ENCODE measurements at places on chromosomes 12 and 14.

DNA sequence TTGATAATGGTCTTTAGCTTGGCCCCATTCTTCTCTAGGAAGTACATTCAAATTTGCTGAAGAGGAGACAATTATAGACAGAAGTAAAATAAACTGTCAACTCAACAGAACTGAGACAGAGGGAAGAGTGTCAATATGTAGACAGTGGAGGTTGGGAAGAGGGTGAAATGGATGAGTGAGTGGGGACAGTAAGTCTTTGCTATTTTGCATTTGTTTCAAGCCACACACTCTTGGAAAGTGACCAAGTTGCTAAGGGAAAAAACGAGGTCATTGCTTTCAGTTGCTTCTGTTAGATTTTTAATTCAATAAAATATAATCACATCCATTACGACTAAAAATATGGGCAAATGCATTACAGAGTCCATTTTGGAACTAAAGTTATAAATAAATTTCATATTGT is 47.8 kb downstream of the BTBD7 start:
- DNase-seq, result no peak

GRCh38 chr12:82857911-82858533 is 171.3 kb downstream of the TMTC2 start:
- no peak for DNase-seq

DNA sequence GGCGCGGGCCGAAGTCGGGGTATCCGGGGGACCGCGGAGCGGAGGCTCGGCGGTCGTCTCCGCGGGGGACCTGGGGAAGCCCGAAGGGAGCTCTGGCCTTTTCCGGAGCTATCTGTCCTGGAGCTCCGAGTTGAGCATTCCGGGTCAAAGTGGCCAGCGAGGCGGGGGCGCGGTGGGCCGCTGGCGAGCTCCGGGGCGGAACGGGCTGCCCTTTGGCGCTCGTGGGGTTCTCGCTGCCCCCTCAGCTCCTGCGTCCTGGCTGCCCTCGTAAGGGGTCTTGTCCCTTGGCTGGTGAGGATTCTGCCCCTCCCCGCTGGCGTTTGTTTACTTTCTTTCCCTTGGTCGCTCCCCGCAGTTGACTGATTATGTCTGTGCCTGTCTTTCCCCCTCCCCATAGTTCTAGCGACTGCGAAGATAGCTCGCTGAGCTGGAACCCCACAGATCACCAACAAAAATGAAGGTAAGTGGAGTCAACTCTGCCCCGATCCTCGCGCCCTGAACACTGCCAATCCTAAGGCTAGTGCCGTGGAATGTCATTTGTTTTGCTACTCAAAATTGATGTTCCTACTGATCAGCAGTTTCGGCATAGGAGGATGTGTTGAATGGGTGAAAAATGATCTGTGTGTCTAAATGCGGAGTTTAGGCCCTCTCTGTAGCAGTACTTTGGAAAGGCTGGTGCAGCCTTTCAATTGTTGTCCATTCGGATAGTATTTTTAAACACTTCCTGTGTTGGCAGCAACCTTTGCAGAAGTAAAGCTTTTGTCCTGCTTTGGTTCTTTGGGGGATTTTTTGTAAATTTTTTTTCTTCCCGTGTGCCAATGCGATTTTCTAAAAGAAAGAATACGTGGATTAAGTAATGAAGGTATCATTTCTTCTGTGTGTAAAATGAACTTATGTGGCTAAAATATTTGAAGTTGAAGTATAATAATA is 1.3 kb downstream of the ARID4A start:
- no peak for DNase-seq

DNA sequence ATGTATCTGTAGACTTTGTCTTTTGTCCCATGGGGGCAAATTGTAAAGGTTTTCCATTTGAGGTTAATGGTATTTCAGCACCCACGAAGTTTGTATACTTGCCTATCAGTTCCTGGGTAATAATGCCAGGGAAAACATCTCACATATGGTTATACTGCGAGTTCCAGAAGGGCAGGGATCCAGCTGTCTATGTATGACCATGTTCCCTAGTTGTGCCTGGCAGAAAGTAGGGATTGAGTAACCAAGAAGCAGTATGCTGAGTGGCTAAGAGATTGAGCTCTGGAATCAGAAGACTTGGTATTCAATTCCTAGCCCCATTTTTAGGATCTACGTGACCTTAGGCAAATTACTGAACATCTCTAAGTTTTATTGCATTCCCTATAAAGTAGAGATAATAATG is 173.2 kb upstream of the PWP1 start:
- DNase-seq, result no peak

Data from CD4-positive, alpha-beta T cell (primary cell).